ENCODE measurements at places on chromosomes 5 and 9. TPM values are rescaled to one million over a fixed set of nuclear protein-coding genes. Genes with fewer than 3 reads are reported as not detected.

The CERCAM gene
- polyA plus RNA-seq: 32.3 TPM

The FGFR4 gene
- polyA plus RNA-seq: 48.7 TPM

The C9 gene
- 0.79 TPM for polyA plus RNA-seq

The LEAP2 gene
- polyA plus RNA-seq: 3.7 TPM

The CEL gene
- 2.8 TPM for polyA plus RNA-seq

The FOXD4 gene
- polyA plus RNA-seq: 0.40 TPM

The CFAP77 gene
- 0.94 TPM for polyA plus RNA-seq

The TAS2R1 gene
- not detected for polyA plus RNA-seq

The PPP3R2 gene
- not detected for polyA plus RNA-seq

The PIP5K1B gene
- polyA plus RNA-seq: 8.3 TPM

DNA sequence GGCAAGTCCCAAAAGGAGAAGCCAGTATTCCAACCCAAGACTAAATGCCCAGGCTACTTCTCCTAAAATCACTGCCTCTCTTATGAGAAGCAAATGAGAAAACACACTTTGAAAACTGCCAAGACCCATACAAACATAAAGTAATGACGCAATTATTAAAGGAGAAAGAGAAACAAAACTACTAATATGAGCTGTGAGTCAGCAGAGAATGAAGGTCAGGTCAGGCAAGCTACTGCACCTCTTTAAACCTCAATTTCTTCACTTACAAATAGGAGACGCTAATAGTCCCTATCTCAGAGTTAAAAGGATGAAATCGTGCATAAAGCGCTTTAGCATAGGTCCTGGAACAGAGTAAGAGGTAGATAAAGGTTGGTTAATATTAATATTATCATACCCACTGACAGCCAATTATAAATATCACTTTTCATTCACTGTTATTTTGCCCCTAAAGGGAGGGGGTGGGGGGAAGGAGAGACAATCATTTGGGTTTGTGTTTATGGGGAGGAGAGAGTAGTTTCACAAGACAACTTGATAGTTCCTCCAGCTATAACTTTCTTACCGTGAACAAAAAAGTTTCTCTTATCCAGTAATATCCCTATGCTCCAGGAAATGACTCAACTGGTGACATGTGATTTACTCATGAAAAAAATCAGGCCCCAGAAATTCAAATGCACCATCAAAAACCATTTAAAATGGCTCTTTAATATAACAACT lies 3.6 kb downstream of the PSMB7 start:
- DNase-seq: no peak

- peak; percentile 70 for DNase-seq
Measured at GRCh38 chr9:127869310-127870152, 7.9 kb downstream of the AK1 start.

DNA sequence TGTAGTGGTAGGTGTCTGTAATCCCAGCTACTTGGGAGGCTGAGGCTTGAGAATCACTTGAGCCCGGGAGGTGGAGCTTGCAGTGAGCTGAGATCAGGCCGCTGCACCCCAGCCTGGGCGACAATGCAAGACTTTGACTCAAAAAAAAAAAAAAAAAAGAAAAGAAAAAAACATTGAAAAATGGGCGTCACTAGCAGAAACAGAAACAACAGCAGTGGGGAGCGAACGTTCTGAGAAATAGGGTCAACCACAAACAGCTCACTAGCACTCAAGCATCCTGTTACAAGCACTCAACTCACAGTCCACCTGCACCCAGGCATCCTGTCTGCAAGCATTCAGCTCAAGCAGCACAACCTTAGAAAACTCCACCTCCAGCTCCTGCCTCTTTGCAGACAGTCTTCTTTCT lies 17.2 kb downstream of the TRIM14 start:
- DNase-seq: no peak

DNA sequence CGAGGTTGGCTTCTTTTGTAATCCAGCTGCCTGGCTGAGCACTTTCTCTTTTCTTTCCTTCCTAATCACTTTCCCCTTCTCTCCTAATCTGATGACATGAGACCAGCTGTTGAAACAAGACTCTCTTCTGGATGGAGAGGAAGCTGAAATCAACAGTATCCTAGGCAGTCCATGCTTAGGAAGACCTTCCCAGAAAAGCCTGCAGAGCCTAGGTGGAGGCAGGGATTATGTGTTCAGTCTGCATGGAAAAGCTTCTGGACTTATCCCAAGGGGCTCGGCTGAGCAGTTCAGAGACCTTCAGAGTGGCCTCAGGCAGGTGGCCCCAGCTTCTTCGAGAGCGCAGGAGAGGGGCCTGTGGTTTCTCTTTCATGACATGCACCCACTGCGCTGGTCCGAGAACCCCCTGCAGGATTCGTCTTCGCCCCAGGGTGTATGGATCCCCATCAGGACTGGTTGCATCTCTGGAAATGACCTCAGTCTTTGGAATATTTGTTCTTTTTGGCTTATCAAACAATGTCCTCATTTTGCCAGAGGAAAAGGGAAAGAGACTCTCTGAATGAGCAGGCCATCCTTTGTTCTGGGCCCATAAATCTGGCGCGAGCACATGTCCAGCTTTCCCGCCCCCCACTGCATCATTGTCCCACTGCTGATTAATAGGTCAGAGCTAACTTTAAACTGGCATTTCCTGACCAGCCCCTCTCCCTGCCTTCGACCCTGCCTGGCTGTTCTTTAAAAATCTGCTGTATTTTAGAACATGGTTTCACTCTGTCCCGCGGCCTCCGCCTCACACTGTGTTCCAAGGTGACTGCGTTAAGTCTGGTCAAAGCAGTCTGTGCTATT lies 177.9 kb upstream of the KLF4 start:
- no peak for DNase-seq

GRCh38 chr5:58466939-58467338 lies 7.1 kb upstream of the PLK2 start:
- DNase-seq: no peak

DNA sequence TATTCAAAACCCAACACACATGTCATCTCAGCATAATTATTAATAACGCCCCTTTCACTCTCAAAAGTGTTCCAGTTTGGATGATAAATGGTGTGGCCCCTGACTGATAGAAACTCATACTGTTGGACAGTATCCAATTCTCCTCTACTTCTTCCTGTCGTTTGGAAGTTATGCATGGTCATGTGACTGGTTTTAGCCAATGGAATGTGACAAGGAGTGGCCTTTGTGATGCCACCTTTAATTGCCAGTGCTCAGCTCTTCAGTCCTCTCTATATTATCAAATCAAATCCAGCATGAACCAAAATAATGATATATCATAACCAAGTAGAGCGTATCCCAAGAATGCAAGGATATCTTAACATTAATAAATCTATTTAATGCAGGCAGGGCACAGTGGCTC lies 117.8 kb upstream of the SPIN1 start:
- no peak for DNase-seq

DNA sequence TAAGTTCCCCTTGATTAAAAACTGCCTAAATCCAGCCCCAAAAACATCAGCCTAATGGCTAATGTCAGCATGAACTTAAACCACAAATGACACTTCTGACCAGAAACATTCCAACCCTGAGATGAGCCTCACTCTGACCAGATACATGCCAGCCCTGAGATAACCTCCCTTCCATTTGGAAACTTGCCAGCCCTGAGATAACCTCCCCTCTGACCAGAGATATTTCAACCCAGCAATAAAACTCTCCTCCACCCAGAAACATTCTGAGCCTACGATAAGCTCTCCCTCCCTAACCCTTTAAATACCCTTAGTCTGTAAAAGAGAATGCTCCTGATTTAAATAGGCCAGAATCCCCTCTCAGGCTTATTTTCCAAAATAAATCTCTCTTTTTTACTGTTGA lies 1035.7 kb upstream of the NUDT12 start:
- DNase-seq: no peak

DNA sequence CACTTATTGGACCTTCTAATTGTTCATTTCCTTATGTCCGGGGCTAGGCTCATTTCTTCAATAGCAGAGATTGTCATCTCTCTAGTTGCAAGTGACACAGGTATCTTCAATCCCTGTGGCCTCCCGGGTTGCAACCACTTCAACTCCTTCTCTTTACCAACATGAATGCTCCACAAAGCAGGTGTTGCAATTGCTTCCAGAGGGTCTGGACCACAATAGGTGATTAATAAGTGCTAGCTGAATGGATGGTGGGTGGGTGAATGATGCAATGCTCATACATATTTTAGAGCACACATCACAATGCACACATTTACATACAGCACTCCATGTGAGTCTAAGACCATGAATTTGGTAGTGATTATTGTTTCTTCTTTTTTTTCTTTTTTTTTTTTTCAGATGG lies 2.6 kb downstream of the CEMIP2 start:
- no peak for DNase-seq

DNA sequence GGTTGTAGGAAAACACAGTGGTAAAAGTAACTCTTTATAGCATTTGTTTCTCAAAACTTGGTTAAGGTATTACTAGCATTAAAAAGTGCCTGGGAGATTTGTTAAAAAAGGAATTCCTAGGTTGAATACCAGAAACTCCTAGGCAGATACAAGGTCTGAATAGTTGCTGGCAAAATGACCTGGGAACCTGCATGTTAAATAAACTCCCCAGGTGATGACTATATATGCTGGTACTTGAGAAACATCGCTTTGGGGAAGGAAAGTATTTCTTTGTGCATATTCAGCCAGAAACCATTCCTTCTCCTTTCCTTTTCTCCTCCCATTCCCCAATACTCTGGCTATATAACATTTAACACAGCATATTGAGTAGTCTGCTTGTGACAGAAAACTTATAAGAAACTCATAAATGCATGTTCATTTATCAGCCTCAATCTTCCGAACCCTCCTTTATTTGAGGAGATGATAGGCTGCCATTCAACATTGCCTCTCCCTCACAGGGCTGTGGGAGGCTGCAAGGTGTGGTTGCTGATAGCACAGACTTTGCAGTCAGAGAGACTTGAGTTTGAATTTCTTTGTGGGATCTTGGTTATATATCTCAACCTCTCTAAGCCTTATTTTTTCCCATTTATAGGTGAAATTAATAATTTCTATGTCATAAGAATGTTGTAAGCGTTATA lies 28.7 kb downstream of the PCSK1 start:
- no peak for DNase-seq

DNA sequence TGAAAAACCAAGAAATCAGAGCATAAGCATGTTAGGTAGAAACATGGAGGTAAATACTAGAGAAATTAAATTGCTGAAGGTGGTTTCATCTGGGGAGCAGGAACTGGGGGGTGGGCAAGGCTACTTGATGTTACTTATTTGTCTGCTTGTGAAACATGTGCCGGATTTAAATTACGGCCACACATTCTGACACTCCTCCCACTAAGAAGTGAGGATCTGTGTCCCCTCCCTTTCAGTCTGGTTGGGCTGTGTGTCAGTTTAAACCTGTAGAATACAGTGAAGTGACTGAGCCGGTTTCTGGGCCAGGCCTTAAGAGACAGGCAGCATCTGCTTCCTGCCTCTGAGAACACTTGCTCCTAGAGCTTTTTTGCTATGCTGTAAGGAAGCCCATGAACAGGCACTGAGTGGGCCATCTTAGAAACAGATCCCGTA lies 2.3 kb upstream of the IARS1 start:
- no peak for DNase-seq

- no peak for DNase-seq
Measured at GRCh38 chr9:127983847-127984289, 3.1 kb upstream of the EEIG1 start.

GRCh38 chr5:108636135-108636853 lies 111.4 kb upstream of the FER start:
- DNase-seq: no peak

DNA sequence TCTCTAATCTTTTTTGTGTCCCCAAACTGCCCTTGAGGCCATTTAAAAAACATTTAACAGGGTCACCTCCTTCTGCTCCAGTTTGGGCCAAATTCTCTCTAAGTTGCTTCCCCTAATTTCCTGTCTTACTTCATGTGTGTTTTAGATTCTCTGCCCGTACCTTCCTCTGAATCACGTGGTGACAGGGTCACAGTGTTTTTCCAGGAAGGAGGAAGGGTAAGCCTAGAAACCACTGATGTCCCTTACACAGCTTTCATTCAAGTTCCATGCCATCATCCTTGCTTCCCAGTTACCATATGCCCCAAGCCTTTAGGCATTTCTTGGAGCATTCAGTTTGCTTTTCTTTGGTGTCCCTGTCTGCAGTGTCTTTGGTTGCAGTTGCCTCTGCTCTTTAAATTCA lies 42.4 kb upstream of the MACIR start:
- no peak for DNase-seq

GRCh38 chr9:131625790-131626670 lies 80.7 kb downstream of the PRRT1B start:
- no peak for DNase-seq

GRCh38 chr5:112951124-112951702 lies 25.4 kb upstream of the DCP2 start:
- DNase-seq: no peak

GRCh38 chr5:138661291-138661960 lies 86.2 kb upstream of the HSPA9 start:
- no peak for DNase-seq

GRCh38 chr9:83111169-83111568 lies 48.2 kb upstream of the RASEF start:
- DNase-seq: no peak

DNA sequence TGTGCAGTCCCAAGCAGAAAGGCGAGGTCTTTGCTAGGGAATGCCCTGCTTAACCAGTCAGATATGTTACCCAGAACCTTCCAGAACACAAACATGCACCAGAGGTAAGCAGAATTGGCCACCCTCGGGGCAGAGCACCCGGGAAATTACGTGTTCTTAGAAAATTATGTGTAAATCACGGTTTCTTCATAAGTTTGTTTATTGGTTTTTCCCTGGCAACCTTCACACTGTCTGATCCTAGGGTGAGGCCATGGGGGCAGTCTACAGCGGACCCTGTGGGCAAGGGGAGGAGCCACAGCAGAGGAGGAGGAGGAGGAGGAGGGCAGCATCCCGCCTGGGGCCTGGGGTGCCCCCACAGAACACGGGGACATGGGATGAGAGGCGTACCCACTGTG lies 31.4 kb downstream of the RXRA start:
- no peak for DNase-seq

GRCh38 chr9:7154650-7155049 lies 396.9 kb downstream of the KDM4C start:
- no peak for DNase-seq

DNA sequence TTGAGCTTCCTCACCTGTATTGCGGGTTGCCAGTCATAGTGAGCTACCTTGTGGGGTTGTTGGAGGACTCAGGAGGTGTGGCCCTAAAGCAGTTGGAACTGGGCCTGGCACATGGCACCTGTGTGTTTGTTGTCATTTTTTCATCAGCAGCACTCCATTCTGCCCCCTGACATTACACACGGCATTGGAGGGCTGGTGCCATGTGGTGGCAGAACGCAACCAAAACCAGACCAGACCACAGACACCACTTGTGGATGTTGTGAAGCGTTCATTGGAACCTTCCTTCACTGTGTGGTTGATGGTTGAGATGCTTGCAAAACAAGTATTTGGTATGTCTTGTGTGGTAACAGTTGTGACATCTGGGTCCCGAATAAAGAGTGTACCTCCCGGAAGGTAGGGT lies 113.2 kb upstream of the ERCC6L2 start:
- no peak for DNase-seq
